Central memory CD4-positive, alpha-beta T cell (primary cell): ENCODE measurements at places on chromosomes 2 and 18.

DNA sequence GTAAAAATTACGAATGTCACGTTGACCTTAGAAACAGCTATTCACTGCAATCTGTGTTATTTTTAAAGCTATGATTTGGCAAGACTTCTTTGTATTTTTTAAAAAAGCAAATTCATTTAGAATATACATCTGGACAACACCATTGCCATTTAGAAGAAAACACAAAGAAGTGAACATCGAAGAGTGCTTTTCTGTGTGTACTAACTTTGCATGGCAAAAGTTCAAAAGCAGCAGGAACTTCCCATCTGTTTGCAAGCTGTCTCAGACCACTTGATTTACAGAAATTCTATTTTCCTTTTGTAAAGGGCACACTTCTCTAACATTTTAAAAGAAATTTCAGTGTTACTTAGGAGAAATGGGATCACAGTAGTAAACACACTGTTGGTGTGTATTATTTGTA, 145.9 kb downstream of the CALCRL start:
- DNase-seq: no peak

DNA sequence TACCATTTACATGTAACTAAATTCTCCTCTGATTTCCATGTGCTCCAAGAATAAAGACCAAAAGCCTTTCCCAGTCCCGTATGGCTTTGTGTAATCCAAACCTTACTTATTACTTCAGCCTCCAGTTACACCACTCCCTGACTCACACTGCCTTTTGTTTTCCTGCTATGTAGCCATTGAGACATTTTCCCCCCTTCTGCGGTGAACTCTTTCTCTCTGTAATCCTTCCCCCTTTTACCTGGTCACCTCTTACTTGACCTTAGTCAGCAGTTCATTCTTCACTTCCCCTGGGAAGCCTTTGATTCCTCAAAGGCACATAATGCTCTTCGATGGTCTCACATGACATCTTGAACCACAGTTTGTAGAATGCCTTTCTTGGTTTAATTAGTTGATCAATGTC, 256.0 kb upstream of the FANCL start:
- no peak for DNase-seq

GRCh38 chr18:44909191-44909719, 228.6 kb downstream of the SETBP1 start:
- DNase-seq: no peak

DNA sequence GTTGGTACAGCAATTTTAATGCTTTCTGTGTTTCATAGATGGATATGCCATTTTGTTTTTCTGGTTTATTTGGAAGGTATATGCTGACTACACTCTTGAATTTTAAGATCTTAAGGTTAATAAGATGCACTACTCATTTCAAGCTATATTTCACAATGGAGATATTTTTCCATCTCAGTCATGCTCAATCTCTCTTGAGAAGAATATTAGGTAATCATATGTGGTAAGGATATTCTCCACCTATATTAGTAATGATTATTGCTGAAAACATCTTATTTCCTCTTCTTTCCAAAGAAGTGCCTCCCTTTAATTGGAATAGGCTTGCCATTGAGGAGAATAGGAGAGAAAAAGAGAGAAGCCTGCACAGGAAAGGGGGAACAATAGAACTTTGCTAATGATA, 40.1 kb downstream of the EPB41L3 start:
- DNase-seq: no peak

DNA sequence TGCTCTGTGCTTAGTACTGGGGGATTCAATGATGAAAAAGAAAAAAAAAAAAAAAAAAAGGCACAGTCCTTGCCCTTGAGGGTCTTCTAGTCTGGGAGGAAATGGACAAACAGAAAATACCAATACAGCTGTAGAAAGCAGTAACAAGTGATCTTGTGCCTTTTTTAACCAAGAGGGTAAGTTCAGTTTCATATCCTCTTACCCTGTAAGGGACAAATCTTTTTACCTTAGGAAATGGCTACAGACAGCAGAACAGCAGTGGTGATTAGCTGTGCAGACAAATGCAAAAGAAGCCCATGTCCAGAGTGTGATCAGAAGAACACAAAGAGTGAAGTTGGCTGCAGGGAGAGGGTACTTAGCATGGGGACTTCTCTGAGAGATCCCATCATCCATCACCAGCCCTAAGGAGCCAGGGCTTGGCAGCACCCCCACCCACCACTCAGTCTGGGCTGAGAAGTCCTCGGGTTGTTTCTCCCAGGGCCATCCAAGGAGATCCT, 102.9 kb downstream of the ALPK2 start:
- DNase-seq: no peak

GRCh38 chr2:169709981-169710380, 15.7 kb downstream of the PHOSPHO2 start:
- DNase-seq: no peak

GRCh38 chr2:239302808-239303557, 97.8 kb downstream of the HDAC4 start:
- no peak for DNase-seq

GRCh38 chr2:74556831-74557370, 2.4 kb downstream of the DOK1 start:
- no peak for DNase-seq

DNA sequence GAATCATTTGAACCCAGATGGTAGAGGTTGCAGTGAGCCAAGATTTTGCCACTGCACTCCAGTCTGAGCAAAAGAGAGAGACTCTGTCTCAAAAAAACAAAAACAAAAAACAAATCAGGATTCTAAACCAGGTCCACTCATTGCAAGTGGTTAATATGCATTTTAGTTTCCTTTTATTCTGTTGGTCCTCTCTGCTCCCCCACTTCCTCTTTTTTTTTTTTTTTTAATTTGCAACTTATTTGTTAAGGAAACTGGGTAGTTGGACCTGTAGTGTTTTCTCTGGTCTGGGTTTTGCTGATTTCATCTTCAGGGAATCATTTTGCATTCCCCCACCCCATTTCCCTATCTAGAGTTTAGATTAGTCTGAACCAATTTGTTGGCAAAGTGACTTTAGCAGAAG, 14.0 kb downstream of the FER1L5 start:
- DNase-seq: no peak

DNA sequence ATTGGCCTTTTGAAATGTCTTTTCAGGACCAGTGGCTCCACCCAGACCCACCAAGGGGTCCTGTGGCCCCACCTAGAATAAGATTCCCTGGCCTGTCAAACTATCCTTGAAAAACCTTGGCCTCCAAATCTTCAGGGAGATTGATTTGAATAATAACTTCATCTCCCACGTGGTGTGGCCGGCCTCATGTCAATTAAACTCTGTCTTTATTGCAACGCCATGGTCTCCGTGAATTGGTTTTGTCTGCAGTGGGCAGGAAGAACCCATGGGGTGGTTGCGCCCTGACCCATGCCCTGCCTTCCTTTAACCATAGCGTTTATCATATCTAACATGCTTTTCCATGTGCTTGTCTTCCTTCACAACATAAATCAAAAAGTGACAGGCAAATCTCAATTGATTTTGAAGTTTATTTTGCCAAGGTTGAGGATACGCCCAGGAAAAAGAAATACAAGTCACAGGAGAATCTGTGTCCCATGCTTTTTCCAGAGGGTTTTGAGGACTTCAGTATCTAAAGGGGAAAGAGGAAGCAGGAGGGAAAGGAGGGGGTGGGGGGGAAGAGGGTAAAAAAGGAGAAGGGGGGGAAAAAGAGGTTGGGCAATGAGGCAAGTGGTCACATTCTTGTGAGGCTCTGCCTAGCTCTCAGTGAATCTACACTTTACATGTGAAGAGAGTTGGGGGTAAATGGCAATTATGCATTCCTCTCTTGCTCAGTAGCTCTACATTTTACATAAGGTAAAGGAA, 66.5 kb upstream of the CABLES1 start:
- DNase-seq: no peak
